CD4-positive, alpha-beta T cell treated with Interleukin-6 at 100 ng/mL for 8 hours (primary cell): ENCODE measurements at places on chromosomes 13 and 19.

DNA sequence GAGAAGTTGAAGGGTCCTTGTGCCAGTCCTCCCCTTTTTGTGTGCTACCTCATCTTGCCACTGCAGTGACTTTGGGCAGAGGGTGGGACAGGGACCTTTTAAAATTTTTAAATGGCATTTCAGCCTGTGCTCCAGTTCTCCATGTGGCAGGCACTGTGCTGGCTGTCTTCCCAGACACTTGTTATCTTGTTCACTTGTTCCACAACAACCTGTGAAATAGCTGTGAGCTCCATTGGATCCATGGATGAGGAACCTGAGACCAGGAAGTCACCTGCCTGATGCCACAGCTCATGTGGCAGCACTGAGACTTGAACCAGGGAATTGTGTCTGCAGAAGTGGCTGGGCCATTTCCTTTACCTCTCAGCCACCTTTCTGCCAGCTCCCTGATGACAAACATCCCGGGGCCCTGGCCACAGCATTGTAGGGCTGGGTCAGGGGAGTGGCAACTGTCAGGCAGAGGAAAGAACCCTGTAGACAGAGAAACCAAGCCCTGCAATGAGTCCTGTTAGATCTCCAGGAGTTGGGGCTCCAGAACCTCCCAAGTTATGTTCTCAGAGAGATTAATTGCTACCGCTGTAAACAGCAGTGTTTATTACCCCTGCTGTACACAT lies 6.4 kb downstream of the EGLN2 start:
- peak; percentile 59 for DNase-seq

GRCh38 chr13:34863360-34864135 lies 78.5 kb upstream of the NBEA start:
- DNase-seq, result no peak

- peak; percentile 77 for DNase-seq
Observed at GRCh38 chr19:46542428-46543230, 47.0 kb upstream of the PNMA8B start.

DNA sequence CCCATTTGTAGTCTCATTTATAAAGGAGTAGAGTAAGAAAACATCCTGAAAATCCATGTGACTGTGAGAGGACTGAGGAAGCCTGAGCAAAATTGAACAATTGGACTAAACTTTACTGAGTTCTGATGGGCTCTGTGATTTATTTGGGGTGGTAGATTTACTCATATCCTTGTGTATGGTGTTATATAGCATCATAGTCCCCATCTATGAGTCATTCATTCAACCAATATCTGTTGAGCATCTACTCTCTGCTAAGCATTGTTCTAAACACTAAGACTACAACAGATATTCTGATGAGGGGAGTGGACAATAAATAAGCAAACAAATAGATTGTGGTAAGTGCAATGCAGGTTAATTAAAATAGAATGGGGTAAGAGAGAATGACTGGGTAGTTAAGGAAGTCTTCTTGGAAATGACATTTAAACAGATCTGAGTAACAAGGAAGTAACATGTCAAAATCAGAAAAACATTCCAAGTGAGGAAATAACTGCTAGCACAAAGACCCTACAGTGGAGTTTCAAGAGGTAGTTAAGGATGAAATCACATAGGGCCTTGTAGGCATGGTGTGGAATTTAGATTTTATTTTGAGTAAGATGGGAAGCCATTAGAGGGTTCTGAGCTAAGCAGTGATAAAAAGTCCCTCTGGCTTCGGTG lies 36.3 kb upstream of the MLNR start:
- DNase-seq, result no peak

DNA sequence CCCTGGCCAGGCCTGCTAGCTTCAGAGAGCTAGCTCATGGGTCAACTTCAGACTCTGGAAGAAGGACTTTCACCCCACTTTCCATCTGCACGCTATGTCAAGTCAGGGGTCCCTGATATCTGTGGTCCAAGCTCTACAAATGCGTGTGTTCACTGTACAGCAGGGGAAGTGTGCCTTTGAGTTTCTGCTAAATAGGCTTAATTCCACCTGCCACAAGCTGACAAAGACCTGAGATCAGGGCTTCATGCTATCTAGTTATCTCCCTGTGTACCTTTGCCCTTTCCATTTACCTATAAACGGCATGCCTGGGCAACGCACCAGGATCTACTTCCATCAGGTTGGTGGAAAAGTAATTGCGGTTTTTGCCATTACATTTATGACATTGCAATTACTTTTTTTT lies 10.7 kb upstream of the SULT2A1 start:
- no peak for DNase-seq

DNA sequence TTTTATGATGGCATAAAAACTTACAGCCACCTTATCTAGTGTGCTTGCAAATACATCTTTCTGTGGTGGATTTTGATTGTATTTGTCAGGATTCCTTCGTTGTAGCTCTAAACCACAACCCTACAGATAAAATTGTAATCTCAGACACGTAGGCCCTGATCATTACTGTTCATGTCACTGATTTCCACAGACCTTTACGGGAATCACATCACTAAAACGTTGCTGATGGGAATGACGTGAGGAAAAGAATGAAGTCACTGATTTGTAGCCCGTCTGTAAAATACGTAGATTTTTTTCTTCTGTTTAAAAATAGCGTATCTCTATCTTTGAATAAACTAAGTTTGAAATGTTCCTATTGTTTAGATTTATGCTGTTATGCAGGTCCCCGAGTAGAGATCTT lies 399.2 kb downstream of the MYO16 start:
- no peak for DNase-seq

- DNase-seq, result no peak
Observed at GRCh38 chr19:17762505-17763229, 11.4 kb downstream of the FCHO1 start.

GRCh38 chr13:73210218-73210883 lies 151.5 kb downstream of the KLF5 start:
- no peak for DNase-seq

DNA sequence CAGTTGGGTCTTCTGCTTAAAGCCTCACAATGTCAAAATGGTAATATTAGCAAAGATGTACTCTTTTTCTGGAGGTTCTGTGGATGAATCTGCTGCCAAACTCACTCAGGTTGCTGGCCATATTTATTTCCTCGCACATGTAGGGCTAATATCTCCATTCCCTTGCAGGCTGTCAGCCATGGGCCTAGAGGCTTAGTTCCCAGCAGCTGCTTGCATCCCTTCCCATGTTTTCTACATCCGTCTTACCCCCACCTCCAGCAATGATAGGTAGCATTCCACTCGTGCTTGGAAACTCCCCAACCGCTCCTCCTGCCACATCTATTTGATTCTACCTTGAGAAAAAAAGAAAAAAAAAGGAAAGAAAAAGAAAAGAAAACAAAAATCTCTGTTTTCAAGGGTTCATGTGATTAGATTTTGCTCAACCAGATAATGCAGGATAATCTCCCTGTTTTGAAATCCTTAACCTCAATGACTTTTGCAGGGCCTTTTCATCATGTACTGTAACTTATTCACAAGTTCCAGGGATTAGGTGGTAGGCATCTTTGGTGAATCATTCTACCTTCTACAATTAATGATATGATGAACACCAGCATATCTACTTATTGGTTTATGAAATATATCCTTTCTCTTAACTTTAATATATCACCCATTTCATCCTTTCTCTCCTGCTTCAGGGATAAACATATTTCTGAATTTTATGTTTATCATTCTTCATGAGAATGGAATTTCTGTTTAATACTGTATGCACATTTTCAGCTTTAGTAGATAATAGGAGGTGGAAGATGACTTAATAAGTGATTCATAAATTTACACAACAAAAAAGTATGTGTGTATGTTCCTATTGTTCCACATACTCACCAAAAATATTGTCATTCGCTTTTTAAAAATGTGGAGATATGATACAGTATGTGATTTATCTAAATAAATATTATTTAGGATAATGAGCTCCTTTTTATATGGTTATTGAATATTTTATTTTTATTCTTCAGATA lies 931.9 kb downstream of the SLITRK5 start:
- DNase-seq, result no peak
